ENCODE measurements at places on chromosomes 16 and 17. TPM values are rescaled to one million over a fixed set of nuclear protein-coding genes. Genes with fewer than 3 reads are reported as not detected.

SLFN11 gene
- 0.02 TPM for polyA plus RNA-seq

- DNase-seq: peak; percentile 94
Measured at GRCh38 chr17:75843577-75844529, at the start of gene UNC13D. Gene UNC13D (minus strand): TSS chr17:75844404. CDS start chr17:75844337, 67 bp downstream.

GRCh38 chr16:64184156-64184555 is 937.7 kb downstream of the CDH11 start:
- no peak for DNase-seq

GRCh38 chr16:12113523-12114345 is 137.2 kb downstream of the SNX29 start:
- DNase-seq: peak; percentile 86
